GM03348 (cell line): ENCODE measurements at places on chromosomes 7 and 10.

DNA sequence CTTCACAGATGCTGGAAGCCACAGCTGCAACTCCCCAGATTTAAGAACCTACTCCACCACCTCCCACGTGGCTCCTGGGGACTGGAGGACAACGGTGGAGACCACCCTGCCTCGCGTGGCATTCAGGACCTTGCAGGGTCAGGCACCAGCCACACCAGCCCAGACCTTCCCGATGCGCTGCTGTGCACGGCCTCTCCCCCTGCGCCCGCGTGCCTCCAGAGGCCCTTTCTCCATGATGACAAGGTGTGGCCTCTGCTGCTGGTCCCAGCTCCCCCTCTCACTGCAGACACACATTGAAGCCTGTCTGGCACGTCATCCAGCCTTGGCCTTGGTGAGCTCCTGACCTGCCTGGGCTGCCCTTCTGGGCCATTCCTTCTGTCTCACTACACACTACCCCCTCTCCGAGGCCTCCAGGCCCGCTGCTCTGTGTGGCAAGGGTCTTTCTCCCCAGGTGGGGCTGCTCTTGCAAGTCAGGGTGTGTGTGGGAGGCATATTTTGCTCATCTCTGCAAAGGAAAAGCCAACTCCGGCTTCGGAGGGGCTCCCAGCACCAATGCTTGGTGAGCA lies 254.8 kb downstream of the MAD1L1 start:
- DNase-seq = no peak

DNA sequence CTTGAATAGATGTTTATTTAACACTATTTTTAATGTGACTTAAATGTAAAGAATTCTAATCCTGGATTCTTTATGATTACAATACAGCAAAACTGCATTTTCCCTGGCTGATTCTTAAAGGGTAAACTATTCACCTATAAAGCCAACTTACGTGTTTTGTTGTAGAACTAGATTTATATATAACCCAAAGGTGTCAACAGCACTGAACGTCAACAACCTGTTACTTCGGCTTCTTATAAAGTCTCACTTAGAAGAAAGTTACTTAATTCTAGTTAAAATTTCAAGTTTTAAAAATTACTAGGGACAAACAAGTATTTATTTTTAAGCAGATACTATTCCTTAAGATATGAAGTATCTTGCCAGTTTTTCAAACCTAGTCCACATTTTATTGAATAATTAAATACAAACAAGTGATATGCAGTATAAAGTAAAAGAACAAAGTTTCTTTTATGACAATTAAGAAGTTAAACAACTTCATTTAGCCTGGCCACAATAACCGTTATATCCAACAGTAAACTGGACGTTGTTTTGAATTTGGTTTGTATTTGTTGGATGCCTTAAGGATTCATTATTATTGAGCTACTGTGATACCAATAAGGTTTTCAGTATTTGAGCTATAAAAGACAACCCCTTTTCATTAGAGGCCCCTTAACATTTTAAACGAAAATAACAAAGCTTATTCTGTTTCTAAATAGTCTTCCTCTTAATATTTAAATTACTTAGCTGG lies 83.1 kb downstream of the SNX10 start:
- DNase-seq = no peak

DNA sequence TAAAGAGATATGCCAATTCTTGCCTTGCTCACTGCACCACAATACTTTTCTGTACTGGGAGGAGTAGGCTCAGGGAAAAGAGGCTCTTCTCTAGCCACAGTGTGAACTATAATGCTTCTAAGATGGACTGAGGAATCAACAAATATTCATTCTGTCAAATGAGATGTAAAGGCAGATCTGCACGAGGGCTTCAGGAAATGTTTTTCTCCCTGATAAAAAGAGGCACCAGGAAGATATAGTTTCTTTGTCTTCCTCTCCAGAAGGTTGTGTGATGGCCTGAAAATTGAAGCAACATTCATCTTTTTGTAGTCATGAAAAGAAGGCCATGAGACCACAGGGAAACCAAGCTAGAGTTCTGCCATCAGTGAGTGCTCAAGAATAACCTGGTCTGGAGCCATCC lies 79.1 kb upstream of the NME8 start:
- no peak for DNase-seq

- DNase-seq = no peak
These were observed 2.2 kb upstream of the ATP6V0E2 start for GRCh38 chr7:149871576-149871975.

DNA sequence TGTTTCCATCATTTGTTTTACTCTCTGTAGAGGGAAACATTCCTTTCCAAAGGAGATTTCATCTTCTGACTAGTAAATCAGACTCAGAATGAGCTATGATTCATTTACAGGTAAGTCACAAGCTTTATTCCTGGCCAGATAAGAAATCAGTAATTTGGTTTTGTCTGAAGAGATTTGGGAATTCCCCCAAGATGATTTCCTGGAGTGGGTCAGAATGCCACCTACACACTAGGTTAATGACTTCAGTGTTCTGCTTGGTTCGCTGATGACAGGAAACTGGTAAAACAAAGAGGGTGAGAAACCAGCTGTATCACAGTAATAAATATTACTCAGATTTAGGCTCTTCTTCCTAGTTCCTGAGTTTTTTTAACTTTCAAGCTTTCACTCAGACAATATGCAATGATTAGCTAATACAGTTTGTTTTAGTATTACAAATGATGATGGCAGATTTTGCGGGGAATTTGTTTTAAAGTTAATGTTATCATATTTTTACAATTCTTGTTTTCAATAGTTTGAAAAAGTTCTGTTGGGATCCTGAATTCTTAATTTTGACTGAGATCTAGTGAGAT lies 8.3 kb upstream of the ASZ1 start:
- no peak for DNase-seq

DNA sequence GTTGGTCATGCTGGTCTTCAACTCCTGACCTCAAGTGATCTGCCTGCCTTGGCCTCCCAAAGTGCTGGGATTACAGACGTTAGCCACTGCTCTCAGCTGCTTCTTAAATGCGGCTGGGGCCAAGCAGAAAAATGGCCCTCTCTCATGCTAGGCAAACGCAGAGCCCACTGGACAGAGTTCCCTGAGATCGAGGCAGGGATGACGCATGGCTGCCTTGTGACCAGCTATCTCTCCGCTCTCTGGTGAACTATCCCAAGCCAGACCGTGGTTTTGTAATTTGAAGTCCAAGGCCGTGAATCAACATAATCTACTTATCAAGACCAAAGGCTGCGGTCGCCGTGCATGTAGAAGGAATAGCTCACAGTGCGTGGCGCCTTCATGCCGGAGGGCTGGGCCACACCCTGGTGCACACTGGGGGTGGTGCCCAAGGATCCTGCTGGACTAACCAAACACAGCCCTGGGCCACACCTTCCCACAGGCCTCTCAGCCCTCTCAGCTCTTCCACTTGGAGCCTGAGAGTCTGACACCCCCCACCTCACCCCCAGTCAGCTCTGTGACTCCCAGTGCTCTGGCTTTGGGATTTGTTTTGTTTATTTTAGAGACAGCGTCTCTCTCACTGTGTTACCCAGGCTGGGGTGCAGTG lies 88.1 kb upstream of the CUX1 start:
- DNase-seq = no peak

GRCh38 chr7:46979439-46979838 lies 602.5 kb downstream of the TNS3 start:
- no peak for DNase-seq

GRCh38 chr10:76911184-76911583 lies 726.4 kb downstream of the KCNMA1 start:
- DNase-seq = no peak

- DNase-seq = peak; percentile 92
These were observed 6.8 kb downstream of the CYP26A1 start for GRCh38 chr10:93080350-93081046.

DNA sequence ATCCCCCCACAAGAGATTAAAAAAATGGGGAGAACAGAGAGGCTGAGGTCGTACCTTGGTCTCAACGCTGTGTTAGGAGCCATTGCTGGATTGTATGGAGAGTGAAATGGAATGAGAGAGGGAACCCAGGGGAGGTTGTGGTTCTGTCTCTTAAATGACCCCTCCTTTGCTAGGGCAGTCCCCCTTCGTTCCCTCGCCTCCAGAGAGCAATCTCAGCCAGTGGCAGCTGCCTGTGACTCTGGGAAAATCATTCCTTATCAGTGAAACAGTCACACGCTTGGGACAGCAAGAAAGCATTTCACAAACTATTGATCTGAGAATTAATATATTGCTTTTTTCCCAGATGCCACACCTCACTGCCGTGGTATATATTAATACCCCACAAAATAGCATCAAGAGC lies 12.0 kb upstream of the CARD11 start:
- no peak for DNase-seq

DNA sequence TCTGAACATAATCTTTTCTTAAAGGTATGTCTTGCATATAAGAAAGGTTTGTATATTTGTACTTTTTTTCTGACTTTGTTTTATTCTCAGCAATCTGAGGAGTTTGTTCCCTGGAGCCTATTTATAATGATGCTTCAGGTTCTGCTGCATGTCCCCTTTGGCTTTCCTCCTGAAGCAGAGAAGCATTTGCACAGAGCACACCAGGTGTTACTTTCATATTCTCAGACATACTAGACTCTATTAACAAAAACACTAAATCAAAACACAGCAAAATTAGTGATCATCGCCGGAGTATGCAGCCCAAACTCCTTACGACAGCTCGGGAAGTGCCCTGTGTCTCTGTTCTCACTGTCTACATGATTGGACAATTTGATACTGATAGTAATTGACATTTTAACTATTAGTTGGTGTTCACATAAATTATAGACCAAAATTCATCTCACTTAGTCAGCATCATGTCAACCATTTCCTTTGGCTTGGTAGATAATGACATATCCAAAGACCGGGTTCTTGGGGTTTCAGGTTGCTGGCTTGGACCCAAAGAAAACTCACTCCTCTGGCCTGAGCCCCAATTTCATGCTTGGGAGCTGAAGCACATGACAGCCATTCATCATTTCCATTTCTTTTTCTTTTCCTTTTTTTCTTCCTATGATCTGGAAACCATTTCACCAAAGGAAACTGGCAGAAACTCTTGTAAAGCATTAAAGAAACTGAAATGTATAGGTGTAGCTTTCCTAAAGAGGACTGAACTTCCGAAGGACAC lies 400.1 kb upstream of the NRP1 start:
- no peak for DNase-seq

GRCh38 chr10:104548090-104548489 lies 93.0 kb upstream of the SORCS3 start:
- DNase-seq = peak; percentile 19

DNA sequence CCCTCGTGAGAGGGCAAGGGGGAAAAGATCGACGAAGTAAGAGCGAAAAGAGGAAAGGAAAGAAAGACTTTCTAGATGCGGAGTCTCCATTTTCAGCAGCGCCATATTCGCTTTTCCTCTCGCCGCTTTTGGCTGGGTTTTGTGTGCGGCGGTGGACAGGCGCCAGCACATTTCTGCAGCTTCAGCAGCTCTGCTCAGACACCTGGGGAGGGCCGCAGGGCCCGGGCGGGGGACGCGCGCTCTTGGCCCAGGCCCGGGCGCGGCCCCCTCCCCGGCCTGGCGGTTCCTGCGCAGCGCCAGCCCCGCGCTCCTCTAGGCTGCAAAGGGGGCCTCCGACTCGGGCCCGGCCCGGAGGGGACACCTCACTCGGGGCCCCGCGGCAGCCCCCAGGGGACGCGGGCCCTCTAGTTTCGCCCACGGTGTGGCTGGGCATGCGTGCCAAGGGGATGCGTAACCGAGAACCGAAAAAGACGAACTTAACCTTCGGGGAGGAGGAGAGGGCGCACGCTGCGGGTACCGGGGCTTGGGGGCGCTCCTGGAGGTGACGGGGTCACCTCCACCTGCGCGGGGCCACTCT lies 34.5 kb upstream of the EBLN1 start:
- DNase-seq = peak; percentile 61

DNA sequence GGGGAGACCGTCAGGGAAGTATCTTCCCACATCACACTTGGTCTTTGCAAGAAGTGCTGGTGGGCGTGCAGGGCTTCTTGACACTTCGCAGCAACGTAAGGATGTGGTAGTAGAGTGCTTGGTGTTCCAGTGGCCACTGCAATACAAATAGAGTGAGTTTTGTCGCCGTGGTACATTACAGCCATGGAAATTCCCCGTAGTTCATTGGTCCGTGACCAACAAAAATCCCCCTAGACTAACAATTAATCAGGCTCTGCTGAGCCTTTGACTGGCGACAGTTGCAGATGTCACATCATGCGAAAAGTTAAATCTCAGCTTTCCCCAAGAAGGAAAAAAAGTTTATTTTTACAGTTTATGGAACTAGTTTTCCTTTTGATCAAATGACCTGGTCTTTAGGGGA lies 134.7 kb downstream of the MGMT start:
- no peak for DNase-seq

GRCh38 chr7:131673576-131673975 lies 117.1 kb upstream of the PODXL start:
- no peak for DNase-seq

DNA sequence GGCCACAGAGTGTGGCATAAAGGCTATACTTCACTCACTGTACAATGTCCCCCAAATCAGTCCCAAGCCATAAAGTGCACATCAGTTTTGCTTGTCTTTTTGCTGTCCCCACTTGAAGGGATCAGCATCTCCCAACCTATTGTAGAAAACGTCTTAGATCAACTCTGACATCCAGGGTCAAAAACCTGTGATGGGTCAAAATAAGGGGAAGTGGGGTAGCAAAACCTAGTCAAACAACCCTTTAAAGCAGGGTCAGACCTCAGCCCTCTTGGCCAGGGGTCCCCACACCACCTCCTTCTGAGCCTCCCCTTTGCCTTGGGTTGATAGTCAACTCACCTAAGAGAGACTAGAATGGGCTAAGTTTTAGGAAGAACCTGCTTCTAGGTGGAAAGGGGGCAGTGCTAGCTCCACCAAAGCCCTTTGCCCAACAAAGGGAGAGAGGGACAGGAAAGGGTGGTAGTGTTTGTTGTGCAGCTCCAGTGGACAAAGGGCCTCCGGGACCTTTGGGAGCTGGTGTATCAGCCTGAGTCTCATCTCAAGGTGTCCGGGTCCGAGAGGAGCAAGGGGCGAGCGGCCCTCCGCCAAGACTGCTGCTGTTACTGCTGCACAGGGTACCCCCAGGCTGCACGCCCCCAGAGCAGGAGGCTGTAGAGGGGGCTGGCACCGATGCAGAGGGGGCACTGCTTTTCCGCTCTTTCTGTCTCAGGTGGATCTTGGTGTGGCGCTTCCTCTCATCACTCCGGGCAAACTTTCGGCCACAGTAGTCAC lies 3.3 kb downstream of the EGR2 start:
- no peak for DNase-seq

- peak; percentile 44 for DNase-seq
These were observed 40.1 kb downstream of the IQUB start for GRCh38 chr7:123494193-123494796.

GRCh38 chr7:106749165-106749564 lies 88.2 kb upstream of the CCDC71L start:
- DNase-seq = no peak

DNA sequence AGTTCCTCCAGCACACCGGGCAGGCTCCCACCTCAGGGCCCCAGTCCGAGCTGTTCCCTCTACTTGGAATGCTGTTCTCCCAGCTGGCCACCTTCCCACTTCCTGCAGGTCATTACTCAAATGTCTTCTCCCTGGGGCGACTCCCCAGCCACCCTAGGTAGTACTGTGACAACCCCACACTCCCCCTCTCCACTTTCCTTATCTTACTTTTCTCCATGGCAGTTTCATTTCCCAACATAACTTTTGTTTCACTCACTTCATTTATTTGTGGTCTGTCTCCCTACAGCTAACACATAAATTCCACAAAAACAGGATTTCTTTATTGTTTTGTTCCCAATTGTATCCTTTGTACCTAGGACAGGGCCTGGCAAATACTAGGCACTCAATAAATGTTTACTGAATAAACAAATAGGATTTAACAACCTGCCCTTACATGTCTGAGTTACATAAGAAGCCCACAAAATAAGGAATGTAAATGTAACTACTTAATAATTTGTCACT lies 76.5 kb downstream of the JAZF1 start:
- no peak for DNase-seq

- DNase-seq = no peak
These were observed 456.7 kb downstream of the LRMDA start for GRCh38 chr10:75887992-75888680.
